ENCODE measurements at places on chromosomes 7 and 10.
A peak's percentile ranks its signal among the peaks of the same experiment; 100 is the strongest.

GRCh38 chr10:92240289-92241157 lies 50.4 kb downstream of the CPEB3 start:
- peak; percentile 68 for DNase-seq

DNA sequence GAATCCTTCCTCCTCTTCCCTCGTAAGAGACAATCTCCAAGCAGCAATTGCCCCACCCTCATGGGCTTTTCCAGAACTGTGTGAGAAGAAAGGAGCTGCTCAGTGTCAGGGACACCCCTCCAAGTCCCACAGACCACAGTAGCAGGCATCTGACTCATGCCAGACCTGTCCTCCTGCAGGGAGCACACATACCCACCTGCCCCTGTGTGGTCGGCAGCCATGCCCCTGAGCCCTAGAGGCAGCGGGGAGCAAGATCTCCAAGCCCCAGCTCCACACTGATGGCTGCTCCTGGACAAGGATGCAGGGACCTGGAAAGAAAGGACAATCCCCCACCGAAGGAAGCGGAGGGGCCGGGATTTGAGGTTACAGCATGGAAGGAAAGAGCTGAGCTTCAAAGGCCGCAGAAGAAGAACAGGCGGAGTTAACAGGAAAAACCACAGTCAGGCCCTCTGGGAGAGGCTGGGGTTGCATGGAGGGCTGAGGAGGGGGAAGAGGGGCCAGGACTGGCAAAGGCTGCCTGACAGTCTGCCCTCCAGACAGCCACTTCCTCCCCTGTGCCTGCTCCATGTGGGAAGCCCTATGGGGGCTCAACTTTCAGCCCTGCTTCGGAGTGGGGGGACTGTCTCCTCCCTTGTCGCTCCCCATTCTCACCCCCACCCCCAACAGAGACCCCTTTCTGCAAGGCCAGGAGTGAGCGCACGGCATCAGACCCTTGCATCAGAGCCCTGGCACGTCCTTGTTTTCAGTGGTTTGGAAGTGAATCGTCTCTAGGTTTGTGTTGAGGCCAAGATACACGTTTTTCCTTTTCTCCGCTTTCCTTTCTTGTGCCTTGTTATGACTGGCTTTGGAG lies 46.8 kb downstream of the ASB13 start:
- no peak for DNase-seq

- no peak for DNase-seq
Observed at GRCh38 chr7:154795014-154795413, 207.9 kb downstream of the PAXIP1 start.

GRCh38 chr10:88901206-88901983 lies 21.4 kb downstream of the STAMBPL1 start:
- DNase-seq = no peak

DNA sequence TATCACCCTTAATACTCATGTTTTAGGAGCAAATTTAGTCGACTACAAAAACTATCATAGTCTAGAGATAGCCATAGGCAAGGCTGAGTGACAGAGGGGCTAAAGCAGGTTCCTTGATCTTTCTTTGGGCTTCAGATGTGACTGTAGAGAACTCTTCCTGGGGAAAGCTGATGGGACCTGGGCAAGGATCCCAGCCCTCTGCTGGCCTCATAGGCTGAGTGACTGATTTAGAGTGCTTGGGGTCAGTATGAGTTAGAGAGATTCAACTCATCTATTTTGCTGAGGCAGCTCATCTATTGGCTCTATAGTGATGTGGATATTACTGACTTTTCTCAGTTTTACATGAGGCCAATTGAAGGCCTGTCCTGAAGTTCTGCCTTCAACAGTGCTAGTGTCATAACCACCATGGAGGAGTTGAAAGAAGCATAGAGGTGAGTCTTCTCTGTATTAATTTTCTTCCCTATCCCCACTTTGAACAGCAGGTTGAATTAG lies 81.6 kb downstream of the SAMD9 start:
- DNase-seq = no peak

DNA sequence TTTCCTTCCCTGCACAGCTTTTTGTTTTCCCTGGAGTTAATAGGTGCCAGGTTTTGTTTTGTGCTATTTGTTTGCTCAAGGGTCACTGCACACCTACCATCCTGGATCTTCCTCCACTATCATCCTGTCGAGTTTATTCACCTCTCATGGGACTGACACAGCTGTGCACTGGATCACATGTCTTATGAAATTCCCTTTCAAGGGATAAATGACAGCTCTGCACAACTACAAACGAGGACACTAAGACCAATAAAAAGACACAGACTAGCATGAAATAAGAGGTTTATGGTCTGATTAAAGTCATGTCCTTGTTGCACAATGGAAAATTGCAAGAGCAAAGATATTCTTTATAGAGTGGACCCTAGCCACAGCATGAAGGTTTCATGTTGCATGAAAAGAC lies 76.7 kb upstream of the SFMBT2 start:
- no peak for DNase-seq

- no peak for DNase-seq
Observed at GRCh38 chr10:493391-494148, 195.9 kb downstream of the DIP2C start.

GRCh38 chr10:29486433-29486832 lies 148.3 kb downstream of the SVIL start:
- DNase-seq = no peak

DNA sequence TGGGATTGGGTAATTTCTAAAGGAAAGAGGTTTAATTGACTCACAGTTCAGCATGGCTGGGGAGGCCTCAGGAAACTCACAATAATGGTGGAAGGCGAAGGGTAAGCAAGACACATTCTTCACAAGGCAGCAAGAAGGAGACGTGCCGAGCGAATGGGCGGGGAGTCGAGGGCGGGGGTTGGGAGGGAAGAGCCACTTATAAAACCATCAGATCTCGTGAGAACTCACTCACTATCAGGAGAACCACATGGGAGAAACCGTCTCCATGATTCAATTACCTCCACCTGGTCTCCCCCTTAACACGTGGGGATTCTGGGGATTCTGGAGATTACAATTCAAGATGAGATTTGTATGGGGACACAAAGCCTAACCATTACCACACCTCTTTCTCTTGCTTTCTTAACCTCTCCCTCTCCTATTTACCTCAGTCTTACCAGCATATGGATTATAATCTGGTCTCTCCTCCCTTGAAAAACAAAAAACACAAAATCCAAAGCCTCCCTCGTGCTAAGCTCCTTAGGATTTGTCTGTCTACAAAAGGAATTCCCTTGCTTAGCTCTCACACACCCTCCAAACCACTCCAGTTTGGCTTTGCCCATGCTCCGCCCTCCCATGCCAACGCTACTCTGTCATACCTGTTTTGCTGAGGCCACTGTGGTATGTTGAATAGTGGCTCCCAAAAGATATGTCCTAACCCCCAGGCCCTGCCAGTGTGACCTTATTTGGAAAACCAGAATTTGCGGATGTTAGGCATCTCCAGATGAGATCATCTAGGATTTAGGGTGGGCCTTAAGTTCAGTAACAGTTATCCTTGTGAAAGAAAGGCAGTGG lies 19.6 kb upstream of the EFCAB10 start:
- peak; percentile 24 for DNase-seq

DNA sequence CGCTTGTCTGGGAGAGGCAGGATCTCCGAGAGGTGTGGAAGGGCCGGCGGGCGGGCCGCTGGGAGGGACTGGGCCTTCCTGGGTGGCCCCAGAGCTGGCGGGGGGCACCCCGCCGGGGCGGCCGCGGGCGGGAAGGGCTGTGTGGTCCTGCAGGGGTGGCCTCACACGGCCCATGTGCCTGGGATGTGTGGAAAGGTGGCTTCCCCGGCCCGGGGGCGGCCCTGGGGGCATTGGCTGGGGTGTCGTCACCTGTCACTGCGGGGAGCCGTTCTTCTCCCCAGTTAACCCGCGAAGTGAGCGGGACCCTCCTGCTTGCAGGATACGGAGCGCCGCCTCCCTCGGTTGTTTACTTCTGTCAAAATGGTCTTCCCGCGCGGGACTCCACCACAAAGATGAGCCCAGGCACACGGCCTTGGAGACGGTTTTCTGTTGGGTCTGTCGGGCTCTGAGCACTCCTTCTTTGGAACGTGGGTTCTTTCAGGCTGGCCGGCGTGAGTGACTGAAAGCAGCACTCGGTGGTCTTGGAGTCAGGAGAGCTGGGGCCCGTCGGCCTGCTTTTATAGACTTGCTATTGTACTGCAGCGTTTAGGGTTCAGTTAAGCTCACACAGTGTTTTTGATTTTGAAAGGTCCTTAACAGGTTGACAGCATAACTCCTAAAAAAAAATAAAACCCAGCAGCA lies 700 bp downstream of the SMC3 start:
- DNase-seq = peak; percentile 81

DNA sequence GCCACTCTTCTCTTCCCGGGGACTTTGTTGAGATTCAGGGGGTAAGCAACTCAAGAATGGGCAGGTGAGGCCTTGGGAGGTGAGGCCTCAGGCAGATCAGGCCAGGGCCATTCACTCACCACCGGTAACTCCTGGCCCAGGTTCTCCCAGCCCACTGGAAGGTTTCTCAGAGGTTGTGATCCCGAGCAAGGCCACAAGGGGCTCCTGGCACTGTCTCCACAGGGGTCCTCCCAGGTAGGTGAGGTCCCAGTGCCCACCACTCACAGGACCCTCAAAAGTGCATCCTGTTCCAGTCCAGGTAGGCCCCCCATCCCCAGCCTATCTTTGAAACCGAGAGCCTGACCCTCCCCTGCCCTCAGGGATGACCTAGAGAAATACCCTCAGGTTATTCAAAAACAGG lies 236.1 kb downstream of the BUB3 start:
- no peak for DNase-seq

- no peak for DNase-seq
Observed at GRCh38 chr10:48651293-48651692, 33.4 kb upstream of the WDFY4 start.

- DNase-seq = no peak
Observed at GRCh38 chr10:50885097-50885859, at the start of gene A1CF. Gene A1CF, minus strand, starts transcription at chr10:50885627. Its CDS starts 25,687 bp downstream, at chr10:50859940.

DNA sequence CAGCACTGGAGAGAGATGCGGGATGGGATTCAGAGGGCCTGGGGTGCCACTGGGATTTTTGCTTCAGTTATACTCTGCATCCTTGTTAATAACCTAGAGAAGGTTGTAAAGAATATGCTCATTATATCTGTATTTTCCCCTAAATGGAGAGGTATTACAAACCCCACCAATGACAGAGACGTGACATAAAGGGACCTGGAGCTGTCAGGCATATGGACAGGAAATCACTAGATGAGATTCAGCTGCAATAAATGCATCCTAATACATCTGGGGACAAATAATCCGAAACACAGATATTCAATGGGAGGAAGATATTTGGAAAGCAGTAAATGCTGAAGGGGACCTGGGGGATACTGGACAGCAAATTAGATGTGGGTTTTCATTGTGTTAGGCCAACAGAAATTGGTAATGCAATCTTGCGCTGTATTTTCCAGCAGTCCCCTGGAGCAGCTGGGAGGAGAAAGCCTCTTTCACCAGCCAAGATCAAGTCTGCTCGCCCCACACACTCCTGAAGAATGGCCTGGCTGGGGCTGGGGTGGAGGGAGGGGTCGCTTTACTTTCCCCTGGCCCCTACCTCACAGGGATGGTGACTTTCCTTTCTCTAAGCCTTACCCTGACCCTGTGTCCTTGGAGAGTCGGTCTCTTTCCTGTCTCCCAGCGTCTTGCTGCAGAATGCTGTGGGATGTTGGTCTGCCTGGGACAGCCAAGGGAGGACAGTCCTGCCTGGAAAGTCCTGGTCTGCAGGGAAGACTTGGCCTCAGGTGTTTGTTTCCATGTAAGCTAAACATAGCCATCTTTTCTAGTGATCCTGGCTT lies 653.8 kb downstream of the LRMDA start:
- no peak for DNase-seq

GRCh38 chr7:120586571-120586970 lies 271.4 kb downstream of the TSPAN12 start:
- DNase-seq = no peak

DNA sequence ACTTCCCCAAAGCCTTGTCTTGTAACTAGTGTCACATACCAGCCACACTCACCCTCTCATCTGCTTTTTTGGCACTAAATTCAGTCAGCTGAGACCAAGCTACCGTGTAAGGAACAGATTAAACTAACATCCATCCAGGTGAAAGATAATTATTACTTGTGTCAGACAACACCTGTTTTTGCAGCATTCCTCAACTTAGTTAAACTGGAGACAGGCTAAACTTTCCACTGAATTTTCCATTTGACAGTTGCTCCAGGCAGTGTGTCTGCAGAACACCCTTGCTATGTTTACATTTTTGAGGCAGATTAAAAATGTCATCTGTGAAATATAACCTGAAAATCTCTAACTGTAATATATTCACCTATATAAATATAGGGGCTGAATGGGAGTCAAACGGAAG lies 73.6 kb downstream of the CYP26A1 start:
- DNase-seq = no peak

- no peak for DNase-seq
Observed at GRCh38 chr7:880450-880849, 4.1 kb downstream of the GET4 start.

- no peak for DNase-seq
Observed at GRCh38 chr7:87359366-87359765, 13.9 kb downstream of the CROT start.

- no peak for DNase-seq
Observed at GRCh38 chr10:47301833-47302232, 1.8 kb downstream of the GDF10 start.

DNA sequence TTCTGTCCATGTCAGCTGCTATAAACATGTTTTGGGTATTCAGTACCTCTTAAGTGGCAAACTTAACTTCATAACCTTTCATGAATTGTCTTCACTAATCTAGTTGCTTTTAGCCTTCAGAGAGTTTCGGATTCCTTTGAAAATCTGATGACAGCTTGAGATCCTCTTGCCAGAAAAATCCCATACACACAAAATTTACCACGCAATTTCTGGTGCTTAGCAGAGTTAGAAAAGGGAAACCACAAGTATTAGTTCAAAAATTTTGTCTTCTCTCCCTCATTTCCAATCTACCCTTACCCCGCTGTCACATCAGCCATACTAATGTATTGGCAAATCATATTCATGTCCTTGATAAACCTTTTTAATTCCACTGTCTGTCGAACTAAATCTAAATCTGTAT lies 72.7 kb upstream of the TMEM106B start:
- no peak for DNase-seq

DNA sequence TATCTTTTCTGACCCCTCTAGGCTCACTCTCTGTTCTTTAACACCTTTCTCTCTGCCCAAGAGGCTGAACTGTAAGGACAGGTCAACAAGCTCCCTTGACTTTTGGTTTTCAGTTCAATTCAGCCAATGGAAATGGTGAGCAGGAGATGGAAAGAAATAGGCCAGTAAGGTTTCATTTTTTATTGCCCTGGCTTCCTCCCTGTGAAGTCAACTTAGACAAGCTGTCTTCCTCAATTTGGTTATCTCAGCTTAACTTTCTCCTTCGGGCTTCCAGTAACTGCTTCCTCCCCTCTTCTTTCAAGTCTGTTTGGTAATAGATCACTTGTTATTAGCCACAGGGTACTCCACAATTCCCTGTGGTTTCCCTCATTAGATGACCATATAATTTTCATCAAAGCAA lies 19.7 kb downstream of the LIPK start:
- DNase-seq = no peak

Measured in suprapubic skin (tissue), 4 donors.